ENCODE measurements at places on chromosomes 7 and 10. TPM values are rescaled to one million over a fixed set of nuclear protein-coding genes. Genes with fewer than 3 reads are reported as not detected.

The MAT1A gene
- total RNA-seq: not detected

The TRDMT1 gene
- total RNA-seq: 14.7 TPM

The PNLIPRP3 gene
- not detected for total RNA-seq

DNA sequence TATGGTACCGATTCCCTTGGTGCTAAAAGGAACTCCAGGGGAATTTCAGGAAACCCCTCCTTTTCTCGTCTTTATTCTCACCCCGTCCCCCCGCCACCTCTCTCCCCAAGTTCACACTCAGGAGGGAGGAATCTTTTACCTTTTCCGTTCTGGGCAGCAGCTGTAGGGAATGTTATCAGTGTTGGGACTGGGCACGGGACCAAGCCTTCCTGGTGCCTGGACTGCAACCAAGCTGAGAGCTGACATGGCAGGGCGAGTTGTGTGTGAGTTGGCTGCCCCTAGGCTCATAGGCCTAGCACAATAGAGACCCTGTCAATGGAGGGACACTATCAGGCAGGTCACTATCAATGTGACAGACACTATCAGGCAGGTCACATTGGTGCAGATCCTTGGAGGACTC, 121.4 kb downstream of the TCF7L2 start:
- no peaks in the 10 kb centered on the region for H3K4me1 ChIP-seq
- H3K27me3 ChIP-seq: no peaks in the 10 kb centered on the region
- peak overlapping the region; percentile 2 for H3K27ac ChIP-seq
- no peak overlapping the region for H3K4me3 ChIP-seq

Measured in tibial nerve (tissue), 4 donors.